Activated CD8-positive, alpha-beta memory T cell treated with anti-CD3 and anti-CD28 coated beads, Interleukin-2, amount 50 U/mL, for 48 hours (primary cell): ENCODE measurements at places on chromosomes 3 and 15.

DNA sequence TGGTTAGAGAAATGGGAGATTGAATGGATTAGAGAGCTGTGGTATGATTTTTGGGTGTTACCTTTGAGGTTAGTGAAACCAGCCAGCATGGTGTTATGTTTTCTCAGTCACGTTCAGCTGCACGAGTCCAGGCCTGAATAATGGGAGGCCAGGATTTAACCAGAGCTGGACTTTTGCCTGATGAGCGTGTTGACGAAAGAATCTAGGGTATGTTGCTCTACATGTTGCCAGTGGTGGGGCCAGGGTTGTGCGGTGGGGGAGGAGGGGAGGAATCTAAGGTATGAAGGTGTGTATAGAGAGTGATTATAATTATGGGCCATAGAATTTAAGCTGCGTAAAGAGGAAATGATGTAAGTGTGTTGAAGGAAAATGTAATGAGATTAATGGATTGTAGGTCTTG is 22.8 kb downstream of the MINDY2 start:
- DNase-seq, result no peak

- DNase-seq, result no peak
Observed at GRCh38 chr3:131796558-131797198, 238.1 kb downstream of the CPNE4 start.

DNA sequence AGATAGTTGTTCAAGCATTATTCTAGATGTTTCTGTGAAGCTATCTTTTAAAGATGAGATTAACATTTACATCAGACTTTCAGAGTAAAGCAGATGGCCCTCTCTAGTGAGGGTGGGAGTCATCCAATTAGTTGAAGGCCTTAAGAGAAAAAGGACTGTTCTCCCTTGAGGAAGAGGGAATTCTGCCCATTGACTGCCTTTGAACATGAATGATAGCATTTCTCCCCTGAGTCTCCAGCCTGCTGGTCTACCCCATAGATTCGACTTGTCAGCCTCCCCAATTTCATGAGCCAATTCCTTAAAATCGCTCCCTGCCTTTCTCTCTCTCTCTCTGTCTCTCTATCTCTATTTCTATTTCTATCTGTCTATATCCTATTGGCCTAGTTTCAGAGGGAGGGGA is 115.5 kb downstream of the EBLN2 start:
- DNase-seq, result no peak

DNA sequence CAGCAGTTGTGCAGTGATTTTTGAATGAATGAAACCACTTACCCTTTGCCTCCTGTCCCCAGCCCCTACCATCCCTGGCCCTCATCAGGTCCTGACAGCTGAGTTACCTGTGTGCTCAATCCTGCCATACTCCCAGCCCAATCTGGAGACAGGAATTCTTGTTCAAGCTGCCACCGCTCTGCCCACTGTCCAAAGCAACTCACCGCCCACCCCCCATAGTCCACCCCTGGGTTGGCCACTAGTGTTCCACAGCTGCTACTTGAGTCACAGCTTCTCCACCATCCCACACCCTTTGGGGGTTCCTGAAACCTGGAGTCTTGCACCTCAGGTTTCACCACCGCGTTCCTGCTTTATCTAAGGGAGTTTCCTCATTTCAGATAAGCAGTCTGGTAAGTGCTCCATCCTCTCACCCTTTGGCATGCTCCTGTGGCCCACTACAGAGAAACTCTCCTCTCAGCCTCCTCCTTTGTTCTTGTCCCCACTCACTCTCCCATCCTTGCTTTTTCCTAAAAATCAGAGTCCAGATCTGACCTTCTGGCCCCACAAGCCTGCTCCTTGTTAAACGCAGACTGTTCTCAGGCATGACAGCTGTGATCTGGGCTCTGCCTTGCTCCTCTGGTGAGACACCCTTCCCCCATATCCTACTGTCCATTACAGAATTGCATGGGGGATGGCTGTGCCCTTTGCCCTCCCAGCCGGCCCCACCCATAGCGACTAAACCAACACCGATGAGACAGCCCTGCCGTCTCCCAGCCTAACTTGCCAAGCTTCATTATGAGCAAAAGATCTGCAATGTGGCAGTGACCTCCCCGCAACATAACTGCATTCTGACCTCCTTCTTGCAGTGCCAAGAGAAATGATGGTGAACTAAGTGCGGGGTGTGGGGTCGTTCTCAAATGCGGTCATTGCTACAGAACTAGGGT is 50.0 kb downstream of the CYP19A1 start:
- DNase-seq, result no peak

DNA sequence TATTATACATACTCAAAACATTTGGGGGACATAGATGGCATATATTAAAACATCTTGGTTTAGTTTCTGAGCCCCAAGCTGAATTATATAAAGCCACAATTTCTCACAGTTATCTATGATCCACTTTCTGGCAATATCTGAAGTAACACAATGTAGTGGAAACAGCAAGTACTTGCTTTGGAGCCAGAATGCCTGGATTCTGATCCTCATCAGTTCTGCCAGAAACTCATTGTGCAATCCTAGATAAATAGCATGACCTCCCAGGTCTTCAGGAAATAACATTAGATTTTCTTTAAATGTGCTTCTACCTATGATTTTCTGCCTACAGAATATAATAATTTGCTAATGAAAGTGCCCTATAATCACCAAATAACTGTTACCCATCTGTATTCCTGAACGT is 544.9 kb downstream of the NAALADL2 start:
- DNase-seq, result no peak

DNA sequence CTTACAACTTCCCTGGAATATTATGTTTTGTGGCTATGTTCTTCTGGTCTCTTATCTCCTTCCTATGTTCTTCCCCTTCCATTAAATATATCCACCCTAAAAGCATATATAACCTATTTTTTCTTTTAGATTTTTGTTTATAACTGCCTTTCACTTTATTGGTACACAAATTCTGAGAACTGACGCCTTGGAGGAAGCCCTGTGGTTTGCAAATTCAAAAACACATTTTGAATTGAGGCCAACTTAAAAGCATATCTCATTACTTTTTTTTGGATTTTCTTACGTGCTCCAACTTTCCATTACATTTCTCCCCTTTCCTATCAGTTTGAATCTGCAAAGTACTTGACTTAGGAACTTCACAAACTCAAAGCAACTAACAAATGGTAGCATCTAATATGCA is 15.3 kb upstream of the COLQ start:
- no peak for DNase-seq

DNA sequence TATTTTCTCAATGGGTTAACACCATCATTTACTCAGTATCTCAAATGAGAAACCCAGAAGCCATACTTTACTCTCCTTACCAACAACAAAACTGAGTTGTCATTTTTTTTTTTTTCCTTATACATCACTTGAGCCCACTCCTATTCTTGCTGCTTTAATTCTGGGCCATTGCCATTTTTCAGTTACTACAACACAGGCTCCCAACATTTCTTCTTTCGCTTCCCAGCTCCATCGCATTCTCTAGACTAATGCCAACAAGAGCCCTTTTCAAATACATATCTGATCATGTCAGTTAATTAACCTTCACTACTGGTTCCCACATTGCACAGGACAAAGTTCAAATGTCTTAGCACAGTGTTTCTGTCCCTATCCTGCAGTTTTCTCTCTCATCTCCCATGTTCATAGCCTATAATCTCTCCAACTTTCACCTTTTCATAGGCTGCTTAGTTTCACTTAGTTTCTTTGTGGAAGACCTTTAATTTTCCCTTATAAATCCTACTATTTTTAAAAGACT is 22.5 kb upstream of the ANXA2 start:
- no peak for DNase-seq

DNA sequence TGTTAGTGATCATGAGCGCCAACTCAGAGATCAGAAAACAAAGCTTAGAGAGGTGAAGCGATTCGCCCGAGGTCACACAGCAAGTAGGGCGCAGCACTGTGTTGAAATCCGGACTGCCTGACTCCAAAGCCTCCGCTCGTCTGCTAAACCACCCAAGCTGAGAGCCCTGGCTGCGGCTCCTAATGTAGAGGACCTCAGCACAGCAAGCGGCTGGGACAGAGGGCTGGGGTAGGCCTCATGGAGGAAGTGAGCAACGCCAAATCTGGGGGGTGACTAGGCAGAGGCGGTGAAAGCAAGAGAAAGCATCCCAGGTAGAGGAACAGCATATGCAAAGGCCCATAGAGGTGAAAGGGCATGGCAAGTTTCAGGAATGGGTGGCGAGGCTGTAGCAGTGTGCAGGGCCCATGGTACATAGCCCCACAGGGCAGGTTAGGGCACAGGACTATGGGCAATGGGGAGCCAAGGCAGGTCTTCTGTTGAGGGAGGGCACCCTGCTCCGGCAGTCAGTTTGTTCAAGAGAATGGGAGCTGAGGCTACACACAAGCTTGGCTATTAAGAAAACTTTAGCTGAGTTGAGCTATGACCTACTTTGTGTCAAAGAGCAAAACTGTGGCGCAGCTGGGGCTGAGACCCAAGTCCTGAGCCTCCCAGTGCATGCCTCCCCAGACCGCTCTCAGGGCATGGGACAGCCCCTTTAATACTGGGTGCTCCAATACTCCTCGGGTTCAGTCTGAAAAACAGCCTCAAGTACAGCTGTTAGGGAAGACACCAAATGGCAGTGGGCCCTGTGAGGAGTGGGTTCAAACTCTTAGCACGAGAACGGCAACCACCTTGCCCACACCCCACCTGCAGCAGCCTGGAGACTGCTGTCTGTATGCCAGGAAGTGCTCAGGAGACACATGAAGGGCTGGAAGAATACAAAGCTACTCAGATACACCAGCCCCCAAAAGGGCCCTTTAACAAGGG is 988 bp upstream of the CFAP92 start:
- DNase-seq, result no peak

GRCh38 chr3:180199417-180199995 is 162.8 kb upstream of the PEX5L start:
- no peak for DNase-seq

DNA sequence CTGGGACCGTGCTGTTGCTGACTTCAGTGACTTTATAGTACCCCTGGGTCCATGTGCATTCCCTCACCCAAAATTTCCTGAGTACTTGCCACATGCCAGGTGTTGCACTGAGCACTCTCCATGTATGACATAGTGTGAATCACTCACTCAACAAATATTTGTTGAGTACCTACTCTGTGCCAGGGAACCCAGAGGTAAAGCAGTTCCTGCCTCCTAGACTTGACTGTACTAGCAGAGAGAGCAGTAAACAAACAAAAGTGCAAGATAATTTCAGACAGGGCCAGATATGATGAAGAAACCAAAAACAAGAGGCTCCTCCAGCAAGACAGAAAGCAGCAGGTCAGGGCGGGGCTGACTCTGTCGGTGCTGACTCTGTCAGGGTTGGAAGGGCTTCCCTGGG is 12.2 kb downstream of the TGM4 start:
- no peak for DNase-seq

DNA sequence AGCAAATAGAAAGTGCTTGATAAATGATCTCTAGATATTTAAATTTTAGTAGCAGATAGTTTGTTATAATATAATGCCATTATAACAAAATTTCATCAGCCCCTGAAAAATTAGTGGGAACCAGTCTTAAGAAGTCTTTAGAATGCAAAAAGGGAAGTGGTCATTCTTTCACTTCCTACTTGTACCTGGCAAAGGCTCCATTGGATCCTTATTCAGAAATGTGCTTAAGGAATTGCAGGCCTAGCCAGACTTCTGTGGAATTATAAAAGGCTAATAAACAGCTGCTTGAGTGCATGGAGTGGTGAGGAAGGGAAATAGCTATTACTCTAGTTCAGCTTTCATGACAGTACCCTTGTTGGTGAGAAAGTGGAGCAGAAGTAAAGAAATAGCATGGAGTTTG is 24.2 kb downstream of the PPM1L start:
- no peak for DNase-seq

DNA sequence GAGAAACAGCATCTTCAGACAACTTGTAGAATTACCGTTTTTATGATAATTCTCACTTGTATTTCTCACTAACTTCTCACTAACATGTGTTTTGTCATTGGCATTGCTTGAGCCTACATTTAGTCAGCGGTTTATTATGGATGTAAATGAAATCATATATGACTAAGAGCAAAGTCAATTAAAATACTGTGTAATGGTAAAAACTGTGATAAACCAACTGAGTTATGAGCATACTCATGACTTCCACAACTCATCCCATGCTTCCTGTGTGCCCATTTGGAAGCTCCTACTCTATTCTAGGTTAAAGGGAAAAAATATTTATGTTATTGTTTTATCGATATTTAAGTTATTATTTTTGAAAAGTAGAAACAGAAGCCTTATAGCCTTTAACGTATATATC is 12.8 kb downstream of the PXK start:
- DNase-seq, result peak; percentile 0

DNA sequence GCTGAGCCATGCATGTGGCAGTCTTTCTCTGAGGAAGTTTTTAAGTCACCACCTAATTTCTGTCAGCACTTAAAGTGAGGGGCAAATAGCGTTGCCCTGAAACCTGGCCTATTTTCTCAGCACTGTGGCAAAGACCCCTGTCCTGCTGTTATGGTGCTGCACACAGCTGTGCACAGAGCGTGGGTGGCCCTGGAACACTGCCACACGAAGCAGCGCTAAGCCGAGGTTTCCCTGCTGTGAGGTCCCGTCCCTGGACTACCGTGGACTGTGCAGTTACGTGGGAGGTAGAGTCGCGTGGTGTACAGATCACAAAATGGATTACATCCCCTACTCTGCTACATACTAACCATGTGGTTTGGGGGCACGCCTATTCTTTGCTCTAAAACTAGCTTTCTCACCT is 101.6 kb upstream of the NR2E3 start:
- DNase-seq, result no peak

DNA sequence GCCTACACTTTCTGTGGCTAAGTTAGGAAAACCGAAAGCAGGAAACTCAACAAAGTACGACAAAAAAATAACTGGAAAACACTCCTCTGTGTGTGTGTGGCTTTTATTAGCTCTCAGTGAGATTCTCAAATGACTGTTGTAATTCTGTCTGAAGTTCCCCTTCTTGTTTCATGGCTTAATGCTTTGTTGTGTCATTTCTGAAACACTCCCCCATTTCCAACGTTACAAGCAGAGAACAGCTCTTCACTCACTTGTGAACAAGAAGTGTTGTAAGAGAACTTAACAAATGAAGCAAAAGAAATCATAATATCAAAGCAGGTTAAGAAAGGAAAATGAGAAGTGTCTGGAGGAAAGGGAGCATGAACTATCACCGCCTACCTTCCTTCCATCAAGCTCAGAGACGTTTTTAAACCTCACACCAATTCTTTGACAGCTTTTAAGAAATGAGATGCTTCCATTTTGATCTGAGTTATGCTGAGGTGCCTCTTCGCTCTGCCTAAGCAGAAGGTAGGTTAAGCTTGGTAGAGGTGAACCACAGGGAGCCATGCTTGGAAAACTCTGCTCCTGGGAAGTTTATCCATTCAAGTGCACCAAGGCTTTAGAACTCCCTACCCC is 12.4 kb upstream of the SEC62 start:
- no peak for DNase-seq
